ENCODE measurements at places on chromosomes 3 and 15.
A peak's percentile ranks its signal among the peaks of the same experiment; 100 is the strongest.

GRCh38 chr3:126293370-126294082, 63.7 kb downstream of the KLF15 start:
- no peak for DNase-seq

DNA sequence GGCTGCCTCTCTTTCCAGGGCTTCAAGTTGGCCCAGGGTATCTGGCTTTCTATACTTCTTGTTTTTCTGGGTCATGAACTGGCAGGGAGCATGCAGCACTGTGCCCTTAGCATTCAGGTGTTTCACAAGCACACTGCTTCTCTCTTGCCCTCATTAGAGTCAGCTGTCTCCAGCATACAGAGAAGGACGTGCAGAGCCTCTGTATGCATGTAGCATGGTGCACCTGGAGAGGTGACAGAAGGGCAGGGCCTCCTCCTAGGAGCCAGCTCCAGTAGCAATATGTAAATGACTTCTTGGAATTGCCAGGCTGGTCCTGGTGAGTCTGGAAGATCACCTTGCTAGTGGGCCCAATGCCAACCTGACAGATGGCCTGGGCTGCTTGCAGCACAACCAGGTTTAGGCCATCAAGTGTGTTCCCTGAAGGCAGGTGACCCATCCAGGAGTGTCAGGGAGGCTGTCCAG, 44.8 kb upstream of the ATP2C1 start:
- peak; percentile 96 for DNase-seq

- no peak for DNase-seq
These were observed 5.0 kb downstream of the MYD88 start for GRCh38 chr3:38143511-38143910.

DNA sequence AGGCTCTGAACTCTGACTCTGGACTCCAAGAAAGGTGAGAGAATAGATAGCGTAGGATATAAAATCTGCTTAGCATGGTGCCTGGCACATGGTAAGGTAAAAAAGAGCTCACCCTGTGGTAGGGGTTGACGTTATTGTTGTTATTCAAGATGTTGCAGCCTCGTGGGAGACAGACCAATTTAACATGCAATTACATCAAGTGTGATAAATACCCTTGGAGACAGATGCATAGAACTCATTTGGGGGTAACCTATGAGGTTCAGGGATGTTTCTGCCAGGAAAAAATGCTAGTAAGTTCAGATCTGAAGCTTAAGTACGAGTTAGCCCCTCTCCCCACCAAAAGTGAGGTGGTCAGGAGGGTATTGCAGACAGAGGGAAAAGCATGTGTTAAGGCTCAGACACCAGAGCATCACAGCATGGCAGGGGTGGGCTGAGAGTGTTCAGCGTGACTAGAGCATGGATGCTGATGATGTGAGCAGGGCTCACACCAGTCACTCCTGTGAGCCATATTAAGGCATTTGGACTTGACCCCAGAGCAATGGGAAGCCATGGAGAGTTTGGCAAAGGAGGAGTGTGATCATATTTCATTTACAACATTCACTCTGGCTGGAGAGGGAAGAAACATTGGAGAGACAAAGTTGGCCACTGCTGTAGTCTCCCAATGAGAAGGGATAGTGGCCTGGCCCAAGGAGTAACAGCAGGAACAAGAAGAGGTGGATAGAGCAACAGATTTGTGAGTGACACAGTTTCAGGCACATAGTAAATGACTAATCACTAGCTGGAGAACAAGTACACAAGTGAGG, 181.0 kb downstream of the UACA start:
- DNase-seq: no peak

GRCh38 chr3:159859836-159860235, 128.8 kb upstream of the IL12A start:
- DNase-seq: no peak

DNA sequence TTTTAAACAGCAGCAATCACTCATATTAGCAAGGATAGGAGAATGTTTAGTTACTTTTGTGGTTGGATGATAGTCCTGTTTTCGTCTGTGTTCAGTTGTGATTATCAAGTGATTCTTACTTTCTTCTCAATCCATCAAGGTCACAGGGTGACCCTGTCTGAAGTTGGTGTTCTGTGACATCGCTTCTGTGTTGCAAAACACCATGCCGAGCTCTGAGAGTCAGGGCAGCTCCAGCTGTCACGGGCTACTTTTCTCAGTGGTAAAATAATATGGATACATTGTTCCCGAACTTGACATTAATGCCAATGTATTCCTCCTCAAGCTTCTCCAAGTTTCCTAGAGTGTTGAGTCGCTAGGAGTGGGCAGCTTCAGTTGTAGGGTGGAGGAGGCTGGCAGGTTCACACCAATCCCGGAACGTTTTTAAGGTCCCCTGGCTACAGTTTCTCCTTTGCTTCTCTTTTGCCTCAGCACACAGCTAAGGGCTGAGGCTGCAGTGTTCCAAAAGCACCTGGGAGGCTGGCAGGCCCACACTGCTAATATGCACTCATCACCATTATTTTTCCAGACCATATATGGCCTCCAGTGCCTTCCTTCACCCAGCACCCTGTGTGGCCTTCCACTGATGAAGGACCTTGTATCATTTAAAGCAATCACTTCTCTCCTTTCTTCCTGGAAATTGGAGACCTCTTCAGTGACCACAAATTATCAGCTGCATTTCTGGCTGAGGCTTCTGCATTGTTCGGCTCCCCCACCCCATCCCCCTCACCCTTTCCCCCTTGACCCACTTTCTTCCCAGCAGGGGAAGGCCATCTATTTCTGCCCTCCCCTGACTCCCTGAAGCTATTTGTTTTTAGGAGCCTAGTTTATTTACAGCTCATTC, 25.8 kb downstream of the COLQ start:
- DNase-seq: no peak

DNA sequence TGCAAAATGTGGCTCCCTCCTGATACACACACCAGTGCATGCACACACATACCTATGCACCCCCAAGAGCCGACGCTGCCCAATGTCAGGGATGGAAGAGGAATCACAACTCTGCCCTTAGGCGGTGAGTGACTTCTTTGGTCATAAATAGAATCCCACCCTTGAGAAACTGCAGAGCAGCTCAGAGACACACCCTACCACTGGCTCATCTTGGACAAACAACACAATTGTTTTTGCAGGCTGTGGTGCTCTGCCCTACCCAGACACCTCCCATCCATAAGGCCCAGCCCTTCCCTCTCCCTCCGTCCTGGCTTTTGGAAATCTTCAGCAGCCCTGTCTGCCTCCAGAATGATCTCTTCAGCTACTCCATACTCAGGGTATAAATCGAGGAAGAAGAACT, 73.8 kb upstream of the HRH1 start:
- DNase-seq: no peak

DNA sequence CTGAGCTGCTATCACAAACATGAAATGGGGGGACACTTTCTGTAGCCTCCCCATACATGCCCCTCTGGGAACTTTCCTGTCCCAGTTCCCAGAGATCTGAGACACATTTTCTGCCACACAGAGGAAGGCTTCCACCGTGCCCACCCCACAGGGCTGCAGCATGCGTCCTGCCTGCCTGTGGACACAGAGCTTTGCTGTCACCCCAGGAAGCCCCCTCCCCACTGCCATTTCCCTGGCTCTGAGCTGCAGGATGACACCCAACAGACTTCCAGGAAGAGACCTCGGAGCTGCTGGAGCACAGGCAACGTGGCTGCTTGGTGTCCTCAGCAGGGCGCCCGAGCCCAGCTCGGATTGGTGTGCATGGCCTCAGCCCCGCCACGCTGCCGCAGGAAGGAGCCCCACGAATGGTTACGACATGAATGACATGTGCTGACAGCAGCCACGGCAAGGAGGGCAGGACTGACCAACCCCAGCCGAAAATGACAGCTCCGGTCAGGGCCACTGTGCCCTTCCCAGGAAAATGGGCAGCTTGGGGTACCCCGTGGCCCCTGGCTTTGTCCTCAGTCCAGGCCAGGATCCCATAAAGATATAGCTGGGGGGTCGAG, 81.3 kb downstream of the VGLL4 start:
- no peak for DNase-seq

GRCh38 chr3:135169651-135170050, 374.6 kb downstream of the EPHB1 start:
- no peak for DNase-seq

GRCh38 chr3:9883706-9884554, 3.9 kb upstream of the CIDEC start:
- DNase-seq: no peak

DNA sequence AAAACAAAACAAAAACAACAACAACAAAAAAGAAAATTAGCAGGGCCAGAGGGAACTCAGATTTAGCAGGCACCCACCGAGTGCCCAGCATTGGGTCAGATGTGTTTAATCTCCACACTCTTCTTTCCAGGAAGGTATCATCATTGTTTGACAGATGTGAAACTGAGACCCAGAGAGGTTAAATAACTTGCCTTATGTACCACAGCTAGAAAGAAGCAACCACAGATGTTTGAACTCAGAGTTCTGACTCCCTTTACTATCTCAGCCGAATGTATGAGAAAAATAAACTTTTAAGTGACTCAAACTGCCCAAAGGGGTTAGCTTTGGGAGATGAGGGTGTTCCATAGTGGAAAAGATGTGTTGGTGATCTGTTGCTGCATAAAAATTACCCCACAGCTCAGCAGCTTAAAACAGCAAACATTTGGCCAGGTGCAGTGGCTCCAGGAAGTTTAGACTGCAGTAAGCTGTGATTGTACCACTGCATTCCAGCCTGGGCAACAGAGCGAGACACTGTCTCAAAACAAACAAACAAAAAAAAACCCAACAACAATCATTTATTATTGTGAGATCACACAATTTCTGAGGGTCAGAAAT, 4.5 kb upstream of the RPP25 start:
- DNase-seq: no peak

GRCh38 chr3:6204891-6205290, 656.0 kb upstream of the GRM7 start:
- no peak for DNase-seq

GRCh38 chr3:105996781-105997180, 128.0 kb upstream of the CBLB start:
- DNase-seq: no peak

DNA sequence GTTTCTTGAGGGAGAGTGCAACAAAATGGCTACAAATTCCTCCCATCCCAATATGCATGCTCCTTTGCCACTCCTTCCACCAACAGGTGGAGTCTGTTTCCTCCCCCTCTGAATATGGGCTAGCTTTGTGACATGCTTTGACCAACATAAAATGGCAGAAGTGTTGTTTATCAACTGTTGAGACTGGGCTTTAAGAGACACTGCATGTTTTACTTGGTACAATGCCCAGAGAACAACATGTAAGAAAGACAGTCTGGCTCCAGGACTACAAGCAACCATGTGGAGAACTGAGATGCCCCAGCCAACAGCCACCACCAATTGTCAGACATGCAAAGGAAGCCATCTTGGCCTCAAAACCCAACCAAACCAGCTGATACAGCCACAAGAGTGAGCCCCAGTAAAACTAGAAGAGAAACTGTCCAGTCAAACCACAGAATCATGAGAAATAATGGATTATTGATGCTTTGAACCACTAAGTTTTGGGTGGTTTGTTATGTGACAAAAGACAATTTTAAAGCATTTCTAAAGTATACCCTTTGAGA, 40.5 kb downstream of the NUDT16 start:
- no peak for DNase-seq

DNA sequence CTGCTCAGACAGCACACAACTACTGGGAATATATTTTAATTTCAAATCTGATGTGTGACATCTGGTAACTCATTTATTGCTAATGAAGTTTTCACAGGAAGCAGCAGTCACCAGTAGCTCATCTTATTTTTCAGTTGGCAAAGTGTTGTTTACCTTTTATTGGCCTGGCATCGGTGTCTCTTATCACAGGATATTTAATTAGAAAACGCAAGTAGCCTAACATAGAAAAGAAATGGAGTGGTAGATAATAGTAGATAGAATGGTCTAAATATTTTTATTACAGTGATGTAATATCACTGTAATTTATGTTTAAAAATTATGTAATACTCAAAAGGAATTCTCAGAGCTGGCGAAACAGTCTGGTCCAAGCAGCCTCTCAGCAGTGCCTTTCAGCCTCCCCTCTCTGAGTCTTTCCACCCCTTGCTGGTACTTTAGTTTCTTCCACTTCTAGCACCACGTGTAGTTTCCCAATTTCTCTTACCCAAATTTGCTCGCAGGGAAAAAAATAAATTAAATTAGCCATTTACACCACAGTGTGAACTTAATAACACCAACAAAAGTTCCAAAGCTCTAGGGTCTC, 31.9 kb downstream of the AGTR1 start:
- no peak for DNase-seq

DNA sequence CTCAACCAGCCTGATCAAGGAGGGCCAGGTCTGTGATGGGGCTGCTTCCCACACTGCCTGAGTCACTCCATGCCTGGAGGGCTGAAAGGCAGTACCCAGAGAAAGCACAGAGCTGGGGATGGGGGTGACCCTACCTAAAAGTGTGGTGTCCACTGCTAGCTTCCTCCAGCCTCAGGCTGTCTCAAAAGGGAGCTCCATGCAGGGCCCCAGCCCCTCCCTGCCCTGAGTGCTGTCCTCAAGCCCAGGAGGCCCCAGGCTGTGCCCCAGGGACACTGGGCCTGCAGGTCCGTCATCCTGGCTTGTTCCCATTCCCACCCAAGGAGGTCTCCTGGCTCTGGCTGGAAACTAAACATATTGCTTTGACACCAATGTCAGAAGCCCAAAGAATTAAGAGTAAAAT, 56.8 kb downstream of the ZNF445 start:
- no peak for DNase-seq

DNA sequence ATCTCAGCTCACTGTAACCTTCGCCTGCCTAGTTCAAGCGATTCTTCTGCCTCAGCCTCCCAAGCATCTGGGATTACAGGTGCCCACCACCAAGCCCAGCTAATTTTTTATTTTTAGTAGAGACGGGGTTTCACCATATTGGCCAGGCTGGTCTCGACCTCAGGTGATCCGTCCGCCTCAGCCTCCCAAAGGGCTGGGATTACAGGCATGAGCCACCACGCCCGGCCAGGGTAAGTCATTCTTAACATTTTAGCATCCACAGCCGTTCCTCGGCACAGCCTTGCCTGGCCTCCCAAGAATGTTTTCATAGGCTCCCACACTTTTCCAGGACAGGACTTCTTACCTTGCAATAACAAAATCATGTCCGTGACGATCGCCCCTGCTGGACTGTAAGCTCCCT, 8.7 kb upstream of the EPHB3 start:
- DNase-seq: no peak

DNA sequence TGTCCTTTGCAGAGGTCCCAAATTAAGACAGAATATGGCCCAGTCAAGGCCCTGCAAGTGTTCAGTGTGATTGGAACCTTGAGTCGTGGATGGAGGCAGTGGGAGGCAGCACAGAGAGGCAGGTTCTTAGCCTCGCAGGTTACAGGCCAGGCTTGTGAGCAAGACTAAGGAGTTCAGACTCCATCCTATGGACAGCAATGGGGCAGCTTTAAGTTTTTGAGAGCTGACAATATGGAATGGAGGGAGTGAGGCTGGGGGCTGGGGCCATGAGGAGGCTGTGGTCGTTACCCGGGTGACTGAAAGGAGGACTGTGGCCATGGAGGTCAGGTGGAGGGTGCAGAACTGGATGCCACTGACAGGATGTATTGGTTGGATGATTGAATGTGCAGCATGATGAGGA, 74.1 kb upstream of the PRR23C start:
- no peak for DNase-seq

- no peak for DNase-seq
These were observed 20.4 kb upstream of the TPM1 start for GRCh38 chr15:63022181-63022580.

Measured in NCI-H1105 treated with DMSO at 0.1 percent for 48 hours (cell line).